WTC11 (cell line): ENCODE measurements at places on chromosomes 6 and 20.

GRCh38 chr6:156694679-156695078 lies 82.5 kb upstream of the ARID1B start:
- no peak for DNase-seq

DNA sequence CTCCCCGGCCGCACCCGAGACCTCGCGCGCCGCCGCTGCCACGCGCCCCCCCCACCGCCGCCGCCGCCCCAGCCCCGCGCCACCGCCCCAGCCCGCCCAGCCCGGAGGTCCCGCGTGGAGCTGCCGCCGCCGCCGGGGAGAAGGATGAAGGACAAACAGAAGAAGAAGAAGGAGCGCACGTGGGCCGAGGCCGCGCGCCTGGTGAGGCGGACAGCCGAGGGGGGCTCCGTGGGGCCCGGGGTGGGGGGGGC lies 426 bp downstream of the ASXL1 start:
- no peak for DNase-seq

DNA sequence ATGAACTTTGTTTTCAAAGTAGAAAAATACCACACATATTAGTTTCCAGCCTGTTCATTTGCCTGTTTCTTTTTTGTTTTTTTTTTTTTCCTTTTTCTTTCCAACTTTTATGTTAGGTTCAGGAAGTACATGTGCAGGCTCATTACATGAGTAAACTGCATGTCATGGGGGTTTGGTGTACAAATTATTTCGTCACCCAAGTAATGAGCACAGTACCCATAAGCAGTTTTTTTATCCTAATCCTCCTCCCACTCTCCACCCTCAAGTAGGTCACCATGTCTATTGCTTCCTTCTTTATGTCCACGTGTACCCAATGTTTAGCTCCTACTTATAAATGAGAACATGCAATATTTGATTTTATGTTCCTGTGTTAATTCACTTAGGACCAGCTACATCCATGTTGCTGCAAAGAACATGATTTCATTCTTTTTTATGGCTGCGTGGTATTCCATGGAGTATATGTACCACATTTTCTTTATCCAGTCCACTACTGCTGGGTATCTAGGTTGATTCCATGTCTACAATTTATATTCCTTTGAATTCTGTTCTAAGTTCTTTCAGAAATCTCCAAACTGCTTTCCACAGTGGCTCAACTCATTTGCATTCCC lies 31.8 kb downstream of the SNX14 start:
- no peak for DNase-seq

GRCh38 chr6:135062735-135063134 lies 8.1 kb upstream of the HBS1L start:
- no peak for DNase-seq

DNA sequence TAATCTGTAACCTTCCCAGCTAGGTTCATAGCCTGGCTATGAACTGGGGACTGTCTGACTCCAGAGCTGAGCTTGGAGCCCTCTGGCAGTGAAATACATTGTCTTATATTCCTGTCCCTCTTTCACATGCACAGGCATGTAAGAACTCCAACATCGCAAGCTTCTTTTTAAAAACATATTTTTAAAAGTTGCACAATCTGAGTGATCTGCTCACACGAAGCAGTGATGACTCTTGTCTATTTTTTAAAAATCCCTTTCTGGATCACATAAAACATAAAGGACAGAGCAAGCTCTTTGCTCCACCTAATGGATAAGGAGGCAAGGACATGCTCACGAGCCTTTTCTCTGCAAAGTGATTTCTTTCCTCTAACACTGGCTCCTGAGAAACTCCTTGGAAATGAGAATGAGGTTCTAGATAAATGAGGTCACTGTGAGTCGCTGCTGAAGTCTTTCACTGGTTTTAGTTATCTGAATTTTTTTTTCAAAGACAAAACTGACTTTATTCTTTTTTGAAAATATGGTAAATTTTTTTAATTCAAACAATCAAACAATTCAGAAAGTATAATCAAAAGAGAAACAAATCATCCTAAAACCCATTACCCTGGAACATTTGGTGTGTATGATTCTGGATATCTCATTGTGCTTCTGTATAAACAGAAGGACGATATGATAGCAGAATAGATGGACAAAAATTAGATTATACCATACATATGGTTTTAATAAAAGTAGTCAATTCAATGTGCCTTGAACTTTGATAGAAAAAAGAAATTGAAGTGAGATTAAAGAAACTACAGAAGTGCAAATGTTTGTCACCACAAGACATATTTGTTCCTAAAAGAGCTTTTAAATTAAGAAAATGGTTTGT lies 30.8 kb downstream of the IL20RA start:
- DNase-seq: no peak

DNA sequence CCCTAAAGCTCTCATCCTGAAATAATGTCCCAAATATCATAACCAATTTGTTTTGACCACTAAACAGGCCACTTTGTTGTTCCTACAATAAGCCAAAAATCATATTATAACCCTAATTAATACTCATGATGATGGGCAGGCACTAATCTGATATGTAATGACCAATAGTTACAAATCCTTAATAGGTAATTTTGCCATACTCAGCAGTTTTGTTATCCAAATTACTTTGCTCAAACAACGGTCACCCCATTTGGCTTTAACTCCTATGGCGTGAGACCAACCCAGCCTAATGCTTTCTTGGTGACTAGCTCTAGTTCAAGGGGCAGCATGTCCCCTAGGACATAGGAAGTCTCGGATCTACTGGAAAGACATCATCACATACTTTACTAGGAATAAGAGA lies 123.2 kb upstream of the ID4 start:
- DNase-seq: no peak

- DNase-seq: no peak
Observed at GRCh38 chr20:4329232-4329631, 313.9 kb upstream of the RNF24 start.

GRCh38 chr6:55827818-55828522 lies 47.4 kb downstream of the BMP5 start:
- DNase-seq: no peak
